A375 (cell line): ENCODE measurements at places on chromosomes 12 and 14. TPM values are rescaled to one million over a fixed set of nuclear protein-coding genes. Genes with fewer than 3 reads are reported as not detected.

PSMA6 gene
- total RNA-seq = 172 and 188 TPM in 2 replicates

KRT77 gene
- total RNA-seq = not detected in 2 replicates

CRIP2 gene
- total RNA-seq = 112 and 126 TPM in 2 replicates

PDZRN4 gene
- total RNA-seq = not detected in 2 replicates

RNASE7 gene
- not detected in 2 replicates for total RNA-seq

TAC3 gene
- total RNA-seq = not detected in 2 replicates

CLEC7A gene
- not detected in 2 replicates for total RNA-seq

TAS2R42 gene
- not detected in 2 replicates for total RNA-seq

KCNJ8 gene
- 0.27 and 0.30 TPM in 2 replicates for total RNA-seq

CCDC59 gene
- total RNA-seq = 109 and 132 TPM in 2 replicates

NPC2 gene
- 152 and 159 TPM in 2 replicates for total RNA-seq

RIPK3 gene
- not detected in 2 replicates for total RNA-seq

WNT5B gene
- 0.64 and 1.2 TPM in 2 replicates for total RNA-seq

STAC3 gene
- 1.1 and 2.0 TPM in 2 replicates for total RNA-seq

LRP1-AS gene
- not detected in 2 replicates for total RNA-seq

ATF7 gene
- 7.8 and 12.2 TPM in 2 replicates for total RNA-seq

ANKRD33 gene
- total RNA-seq = not detected in 2 replicates

DCAF5 gene
- 7.3 and 8.6 TPM in 2 replicates for total RNA-seq

IFNG-AS1 gene
- not detected in 2 replicates for total RNA-seq

SMCO3 gene
- not detected in 2 replicates for total RNA-seq
